ENCODE measurements at places on chromosomes 16 and 17. TPM values are rescaled to one million over a fixed set of nuclear protein-coding genes. Genes with fewer than 3 reads are reported as not detected.

SLC13A5 gene
- total RNA-seq: 0.38 TPM

DNA sequence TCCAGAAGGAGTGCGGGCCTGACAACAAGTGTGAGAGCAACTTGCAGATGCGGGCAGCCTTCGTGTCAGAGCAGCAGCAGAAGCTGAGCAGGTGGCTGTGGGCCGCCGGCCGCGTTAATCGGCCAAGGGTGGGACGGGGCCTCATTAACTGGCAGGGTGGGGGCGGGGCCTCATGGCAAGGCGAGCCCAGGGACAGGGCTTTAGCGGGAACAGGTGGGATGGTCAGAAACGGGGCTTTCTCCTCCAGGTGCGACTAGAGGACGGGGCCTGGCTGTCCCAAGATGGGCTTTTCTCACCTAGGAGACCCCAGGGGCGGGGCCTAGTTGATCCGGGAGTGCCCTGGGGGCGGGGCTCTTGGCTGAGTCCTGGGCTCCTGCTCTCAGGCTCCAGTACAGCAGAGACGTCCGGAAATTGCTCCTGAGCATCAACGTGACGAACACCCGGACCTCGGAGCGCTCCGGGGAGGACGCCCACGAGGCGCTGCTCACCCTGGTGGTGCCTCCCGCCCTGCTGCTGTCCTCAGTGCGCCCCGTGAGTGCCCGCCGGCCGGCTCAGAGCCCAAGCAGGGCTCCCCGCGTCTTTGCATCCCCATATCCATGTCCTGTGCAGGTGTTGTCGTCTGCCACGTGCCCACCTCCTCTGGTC lies 18.4 kb upstream of the PDK2 start:
- DNase-seq: no peak

GRCh38 chr17:43431714-43432523 lies 33.1 kb downstream of the ARL4D start:
- DNase-seq: peak; percentile 41

DNA sequence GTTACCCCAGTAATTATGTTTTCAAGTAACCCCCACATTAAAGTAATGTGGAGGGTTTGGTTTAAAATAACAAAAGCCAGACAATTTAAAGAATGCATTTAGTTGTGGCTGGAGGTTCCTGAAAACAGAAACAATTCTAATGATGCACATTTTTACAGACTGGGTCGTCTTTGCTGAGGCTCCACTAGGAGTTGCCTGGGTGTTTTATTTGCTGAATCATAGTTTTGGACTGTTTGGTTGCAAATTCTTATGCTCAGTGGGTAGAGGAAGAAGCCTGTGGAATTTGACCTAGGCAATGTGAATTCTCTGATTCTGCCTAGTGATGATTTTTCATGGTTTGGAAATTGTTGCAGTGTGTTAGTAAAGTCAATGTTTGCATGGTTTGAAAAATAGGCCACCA lies 16.3 kb downstream of the SHISA9 start:
- DNase-seq: no peak

GRCh38 chr16:88871349-88871702 lies 4.9 kb upstream of the PABPN1L start:
- DNase-seq: no peak

GRCh38 chr16:50999181-50999580 lies 151.9 kb downstream of the SALL1 start:
- no peak for DNase-seq

DNA sequence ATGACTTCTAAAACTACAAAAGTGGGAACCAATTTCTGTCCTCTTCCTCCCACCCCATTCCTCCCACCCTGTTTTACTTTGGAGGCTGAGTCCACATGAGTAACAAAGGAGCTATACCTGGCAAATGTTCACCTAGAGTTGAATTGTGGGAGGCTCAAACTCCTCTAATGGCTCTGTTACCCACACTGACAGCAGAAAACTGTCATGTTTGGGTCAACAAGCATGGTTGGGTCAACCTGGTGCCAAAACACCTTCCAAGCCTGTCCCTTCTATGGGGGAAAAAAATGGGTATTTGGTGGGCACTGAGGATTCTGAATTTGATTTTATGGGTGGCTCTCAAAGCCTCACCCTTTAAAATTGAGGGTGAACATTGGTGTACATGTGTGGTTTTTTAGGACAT lies 12.0 kb upstream of the HOXB13 start:
- no peak for DNase-seq

Measured in dermis microvascular lymphatic vessel endothelial cell (primary cell).